Inflammatory macrophage (primary cell): ENCODE measurements at places on chromosomes 7 and 10.
A peak's percentile ranks its signal among the peaks of the same experiment; 100 is the strongest.

- peak; percentile 45 for DNase-seq
Observed at GRCh38 chr7:28155019-28155660, 25.5 kb downstream of the JAZF1 start.

- no peak for DNase-seq
Observed at GRCh38 chr10:114801411-114801813, 20.2 kb upstream of the FHIP2A start.

DNA sequence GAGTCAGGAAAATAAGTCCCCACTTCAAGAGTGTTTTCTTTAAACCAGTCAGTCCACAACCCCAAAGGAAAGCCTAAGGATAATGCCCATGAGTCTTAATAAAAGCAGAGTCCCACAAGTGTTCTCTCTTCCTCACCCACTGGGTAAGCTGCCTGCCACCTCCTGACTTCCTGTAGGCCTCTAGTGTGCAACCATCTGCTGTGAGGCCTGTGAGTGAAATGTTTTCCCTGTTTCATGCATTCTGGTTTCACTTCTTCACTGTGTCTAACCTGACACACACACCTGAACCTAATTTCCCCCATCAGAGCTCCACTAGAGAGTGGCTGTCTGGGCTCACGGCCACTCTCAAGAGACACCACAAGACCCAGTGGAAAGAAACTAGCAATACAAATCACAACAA lies 38.9 kb upstream of the GDF10 start:
- peak; percentile 49 for DNase-seq

- DNase-seq: no peak
Observed at GRCh38 chr10:118823256-118823907, 68.6 kb upstream of the CACUL1 start.

DNA sequence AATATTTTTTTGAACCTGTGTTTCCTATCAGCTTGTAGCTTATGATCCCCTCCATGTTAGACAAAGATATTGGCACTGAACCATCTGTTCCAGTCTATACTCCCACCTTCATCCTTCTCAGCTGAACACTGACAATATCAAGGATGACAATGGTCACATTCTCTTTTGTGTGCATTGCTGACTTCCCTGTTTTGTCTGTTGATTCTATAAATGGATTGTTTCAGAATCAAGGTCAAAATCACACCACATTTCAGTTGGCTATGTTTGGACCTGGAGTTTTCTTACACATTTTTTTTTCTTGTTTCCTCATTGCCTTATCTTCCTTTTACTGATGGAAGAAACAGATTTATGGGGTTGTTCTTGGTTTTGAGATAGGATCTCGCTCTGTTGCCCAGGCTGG lies 11.3 kb upstream of the SMURF1 start:
- peak; percentile 45 for DNase-seq

DNA sequence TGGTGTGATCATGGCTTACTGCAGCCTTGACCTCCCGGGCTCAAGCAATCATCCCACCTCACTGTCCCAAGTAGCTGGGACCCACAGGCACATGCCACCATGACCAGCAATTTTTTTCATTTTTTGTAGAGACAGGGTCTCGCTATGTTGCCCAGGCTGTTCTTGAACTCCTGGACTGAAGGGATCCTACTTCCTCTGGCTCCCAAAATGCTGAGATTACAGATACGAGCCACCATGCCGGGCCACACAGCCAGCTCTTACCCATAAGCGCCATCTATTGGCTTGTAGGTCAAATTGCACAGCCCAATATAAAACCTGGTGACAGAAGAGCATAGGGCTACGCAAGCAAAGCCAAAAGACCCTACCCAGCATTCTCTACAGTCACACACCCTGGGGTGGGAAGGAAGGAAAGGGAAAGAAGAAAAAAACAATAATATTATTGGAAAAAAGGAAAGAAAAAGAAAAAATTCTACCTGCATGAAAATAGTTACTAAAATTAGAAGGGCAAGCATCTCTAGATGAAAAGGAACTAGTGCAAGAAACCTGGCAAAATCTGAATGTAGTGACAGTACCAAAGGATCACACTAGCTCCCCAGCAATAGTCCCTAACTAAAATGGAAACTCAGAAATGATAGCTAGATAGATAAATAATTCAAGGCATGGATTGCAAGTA lies 29.4 kb upstream of the AMPH start:
- peak; percentile 65 for DNase-seq

DNA sequence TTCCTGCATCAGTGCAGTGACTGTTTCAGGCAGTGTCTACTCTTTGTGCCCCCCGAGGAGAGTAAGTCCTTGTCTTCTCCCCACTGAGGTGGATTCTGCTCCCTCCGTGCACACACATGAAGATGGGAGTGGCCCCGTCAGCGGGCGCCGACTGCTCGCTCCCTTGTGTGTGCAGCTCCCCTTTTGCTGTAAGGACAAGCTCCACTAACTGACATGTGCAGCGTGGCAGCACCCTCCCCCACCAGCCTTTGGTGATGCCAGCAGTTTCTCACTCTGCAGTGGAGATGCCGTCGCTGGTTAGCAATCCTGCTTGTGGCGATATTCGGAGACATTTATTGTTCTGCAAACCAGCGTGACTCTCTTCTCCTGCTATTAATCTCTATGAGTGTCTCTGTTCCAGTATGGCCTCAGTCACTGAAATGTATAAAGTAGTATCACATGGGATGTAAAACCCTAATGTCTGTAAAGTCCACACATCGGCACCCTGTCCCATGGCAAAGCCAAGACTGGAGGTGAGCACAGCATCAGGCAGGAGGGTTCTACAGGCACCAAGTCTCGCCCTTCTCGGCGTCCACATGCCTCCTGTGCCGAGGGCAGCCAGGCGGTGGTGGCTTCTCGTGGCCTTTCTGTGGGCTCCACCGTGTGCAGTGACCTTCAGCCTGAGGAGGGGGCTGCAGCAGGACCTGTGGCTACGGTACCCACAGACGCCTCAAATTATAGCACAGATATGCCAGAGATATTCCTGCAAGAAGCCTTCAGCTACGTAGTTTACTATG lies 202.7 kb downstream of the EBF3 start:
- DNase-seq: no peak

GRCh38 chr10:62451611-62451975 lies 77.4 kb downstream of the ZNF365 start:
- no peak for DNase-seq

GRCh38 chr10:117568334-117568733 lies 25.8 kb downstream of the EMX2 start:
- no peak for DNase-seq

GRCh38 chr10:88458209-88458608 lies 124.9 kb downstream of the RNLS start:
- no peak for DNase-seq
